ENCODE measurements at places on chromosomes 4 and X. TPM values are rescaled to one million over a fixed set of nuclear protein-coding genes. Genes with fewer than 3 reads are reported as not detected.

Gene ATP11C
- total RNA-seq, result 48.5 TPM

Gene SMIM10
- 0.51 TPM for total RNA-seq

- no peak overlapping the region for H3K4me3 ChIP-seq
- no peak for DNase-seq
- peaks cover 3% of the 10 kb centered on the region for H3K27me3 ChIP-seq
- H3K4me1 ChIP-seq, result no peaks in the 10 kb centered on the region
- peaks cover 12% of the 10 kb centered on the region for H3K36me3 ChIP-seq
Observed at GRCh38 chrX:102739657-102740056, 19.1 kb downstream of the GPRASP3 start.

DNA sequence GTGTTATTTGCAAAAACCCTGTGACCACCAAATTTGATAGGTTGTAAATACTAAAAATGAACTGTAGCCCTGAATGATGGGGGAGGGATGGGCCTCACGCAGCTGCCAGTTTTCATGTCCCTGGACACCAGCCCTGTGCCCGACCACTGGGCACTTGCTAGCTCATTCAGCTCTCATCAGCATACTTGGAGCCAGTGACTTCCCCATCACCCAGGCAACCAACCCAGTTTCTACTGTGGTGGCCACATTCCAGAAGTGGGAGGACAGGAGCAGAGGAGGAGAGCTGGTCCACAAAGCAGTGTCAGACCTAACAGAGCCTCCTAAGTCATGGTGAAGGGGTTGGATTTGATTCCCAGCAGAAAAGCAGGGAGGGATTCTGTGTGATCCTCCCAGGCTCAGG, 128.2 kb downstream of the CPEB2 start:
- peaks cover 3% of the 10 kb centered on the region for H3K27me3 ChIP-seq
- H3K27ac ChIP-seq, result no peak overlapping the region
- no peaks in the 10 kb centered on the region for H3K4me1 ChIP-seq
- peaks cover 5% of the 10 kb centered on the region for H3K36me3 ChIP-seq

Gene MGAT4D
- total RNA-seq, result 0.13 TPM

DNA sequence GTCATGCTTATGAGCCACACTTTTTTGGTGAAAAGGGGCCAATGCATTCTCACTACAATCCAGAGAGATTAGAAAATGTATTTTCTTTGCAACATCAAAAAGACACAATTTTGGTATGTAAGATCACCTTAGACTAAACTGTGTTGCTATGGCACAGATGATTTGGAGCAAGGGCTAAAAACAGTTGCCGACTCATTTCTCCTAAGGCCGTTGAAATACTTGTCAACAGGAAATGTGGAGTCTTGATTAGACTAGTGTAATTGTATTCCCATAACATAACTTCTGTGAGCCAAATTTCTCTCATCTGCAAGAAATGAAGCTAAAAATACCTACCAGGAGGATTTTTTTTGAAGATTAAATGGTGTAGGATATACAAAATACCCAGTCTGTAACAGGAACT, 2547.7 kb downstream of the ARAP2 start:
- H3K4me1 ChIP-seq, result no peaks in the 10 kb centered on the region
- H3K36me3 ChIP-seq, result no peaks in the 10 kb centered on the region
- H3K27me3 ChIP-seq, result no peaks in the 10 kb centered on the region
- DNase-seq, result no peak
- H3K27ac ChIP-seq, result no peak overlapping the region

Gene GABRG1
- not detected for total RNA-seq

Gene NEIL3
- total RNA-seq, result 1.7 TPM

Gene PIR
- 47.3 TPM for total RNA-seq

GRCh38 chr4:123104310-123105025, 182.1 kb upstream of the NUDT6 start:
- H3K4me3 ChIP-seq, result no peak overlapping the region
- DNase-seq, result no peak
- H3K27ac ChIP-seq, result no peak overlapping the region
- no peaks in the 10 kb centered on the region for H3K4me1 ChIP-seq
- H3K36me3 ChIP-seq, result no peaks in the 10 kb centered on the region

Gene APBB2
- total RNA-seq, result 103 TPM

DNA sequence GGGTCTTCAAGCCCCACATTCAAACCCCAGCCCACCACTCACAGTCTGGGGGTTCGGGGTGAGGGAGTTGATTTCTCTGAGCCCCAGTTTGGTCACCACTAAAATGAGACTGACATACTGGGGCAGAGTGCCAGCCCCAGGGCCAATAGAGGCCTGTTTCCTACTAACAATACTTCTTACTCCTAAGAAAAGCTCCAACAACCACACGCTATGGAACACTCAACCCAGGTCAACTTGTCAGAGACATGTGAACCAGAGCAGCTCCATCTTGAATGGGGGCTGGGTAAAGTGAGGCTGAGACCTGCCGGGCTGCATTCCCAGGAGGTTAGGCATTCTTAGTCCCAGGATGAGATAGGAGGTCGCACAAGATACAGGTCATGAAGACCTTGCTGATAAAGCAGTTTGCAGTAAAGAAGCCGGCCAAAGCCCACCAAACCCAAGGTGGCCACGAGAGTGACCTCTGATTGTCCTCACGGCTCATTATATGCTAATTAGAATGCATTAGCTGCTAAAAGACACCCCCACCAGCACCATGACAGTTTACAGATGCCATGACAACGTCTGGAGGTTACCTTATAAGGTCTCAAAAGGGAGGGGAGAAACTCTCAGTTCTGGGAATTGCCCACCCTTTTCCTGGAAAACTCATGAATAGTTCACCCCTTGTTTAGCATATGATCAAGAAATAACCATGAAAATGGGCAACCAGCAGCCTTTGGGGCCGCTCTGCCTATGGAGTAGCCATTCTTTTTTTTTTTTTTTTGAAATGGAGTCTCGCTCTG, 26.6 kb upstream of the HTRA3 start:
- no peak overlapping the region for H3K4me3 ChIP-seq
- no peaks in the 10 kb centered on the region for H3K4me1 ChIP-seq
- DNase-seq, result no peak
- peaks cover 11% of the 10 kb centered on the region for H3K36me3 ChIP-seq
- peaks cover 15% of the 10 kb centered on the region for H3K27me3 ChIP-seq
- no peak overlapping the region for H3K27ac ChIP-seq

DNA sequence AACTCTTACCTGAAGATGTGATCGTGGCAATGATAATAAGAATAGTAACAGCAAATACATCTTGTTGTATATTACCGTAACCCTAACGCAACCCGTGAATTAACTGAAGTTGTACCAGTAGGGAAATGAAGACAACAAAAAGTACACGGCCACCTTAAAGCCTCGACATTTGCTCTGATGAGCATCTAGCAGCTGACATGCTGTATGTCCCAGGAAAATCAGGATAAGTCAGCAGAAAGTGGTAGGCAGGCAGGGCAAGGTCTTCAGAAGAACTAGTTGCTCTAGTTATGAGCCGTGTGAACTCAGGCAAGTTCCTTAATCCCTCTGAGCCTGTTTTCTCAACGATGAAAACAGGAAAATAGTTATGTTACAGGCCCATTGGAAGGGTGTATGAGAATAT, 7.7 kb upstream of the ASB5 start:
- H3K4me1 ChIP-seq, result no peaks in the 10 kb centered on the region
- no peak overlapping the region for H3K4me3 ChIP-seq
- H3K27ac ChIP-seq, result no peak overlapping the region
- H3K27me3 ChIP-seq, result peaks cover 2% of the 10 kb centered on the region
- no peaks in the 10 kb centered on the region for H3K36me3 ChIP-seq

DNA sequence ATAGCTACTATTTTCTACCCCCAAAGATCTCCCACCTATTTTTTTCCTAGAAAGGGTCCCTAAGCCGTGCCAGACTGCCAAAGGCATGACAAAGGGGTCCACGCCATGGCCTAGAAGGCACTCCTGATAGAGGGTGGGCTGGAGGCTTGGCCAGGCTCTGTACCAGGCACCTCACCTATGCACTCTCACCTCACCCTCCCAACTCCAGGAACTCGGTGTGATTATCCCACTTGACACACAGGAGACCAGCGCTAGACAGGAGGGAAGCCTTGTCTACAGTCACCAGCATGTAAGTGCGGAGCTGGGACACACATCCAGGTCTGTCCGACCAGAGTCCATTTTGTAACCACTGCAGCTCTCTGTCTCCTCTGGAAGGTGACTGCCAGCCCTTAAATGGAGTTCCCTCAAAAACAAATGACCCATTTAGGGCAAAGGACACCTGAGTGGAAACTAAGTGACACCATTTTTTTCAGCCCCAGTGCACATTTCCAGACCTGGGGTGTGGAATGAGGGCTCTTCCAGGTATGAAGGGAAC, 106.4 kb downstream of the RTL5 start:
- no peak overlapping the region for H3K4me3 ChIP-seq
- H3K4me1 ChIP-seq, result peaks cover 9% of the 10 kb centered on the region
- no peaks in the 10 kb centered on the region for H3K36me3 ChIP-seq
- H3K27ac ChIP-seq, result no peak overlapping the region
- no peak for DNase-seq

DNA sequence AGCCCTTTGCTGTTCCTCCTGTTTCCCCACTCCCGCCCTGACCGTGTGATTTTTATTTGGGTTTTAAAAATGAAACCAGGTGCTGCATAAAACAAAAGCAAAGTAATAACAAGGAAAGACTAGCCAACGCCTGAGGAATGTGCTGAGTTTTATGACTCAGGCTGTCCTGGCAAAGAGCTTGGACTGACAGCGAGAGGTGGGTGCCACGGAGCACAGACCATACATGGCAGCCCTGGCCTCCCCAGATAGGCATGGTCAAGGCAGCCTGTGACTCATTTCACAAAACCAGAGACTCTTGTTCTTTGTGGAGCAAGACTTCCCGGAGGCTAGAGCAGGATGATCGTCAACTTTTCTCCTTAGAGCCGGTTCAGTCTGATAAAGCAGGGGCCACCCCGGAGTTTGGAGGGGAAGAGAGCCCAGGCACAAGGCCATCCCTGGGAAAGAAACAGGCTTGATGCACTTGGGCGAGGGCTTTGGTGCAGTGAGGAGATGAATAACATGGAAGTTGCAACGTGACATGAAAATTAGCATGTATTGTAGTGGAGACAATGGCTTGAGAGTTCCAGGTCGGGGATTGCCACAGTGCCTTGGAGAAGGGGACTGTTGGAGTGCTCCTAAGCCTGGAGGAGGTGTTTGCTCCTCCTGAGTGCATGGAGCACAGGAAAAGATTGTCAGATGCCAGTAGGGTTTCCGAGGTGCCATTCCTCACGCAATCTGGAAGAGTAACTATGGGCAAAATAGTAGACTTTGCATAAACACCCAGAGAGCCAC, 54.8 kb downstream of the C4orf51 start:
- H3K4me1 ChIP-seq, result peaks cover 26% of the 10 kb centered on the region
- peak overlapping the region; percentile 36 for H3K27ac ChIP-seq

Gene EIF1AX
- total RNA-seq, result 56.3 TPM

Gene TREX2
- total RNA-seq, result 1.5 TPM

Data from endothelial cell (in vitro differentiated cells).